NCI-H1092 treated with DMSO at 0.1 percent for 48 hours (cell line): ENCODE measurements at places on chromosomes 7 and 10.

DNA sequence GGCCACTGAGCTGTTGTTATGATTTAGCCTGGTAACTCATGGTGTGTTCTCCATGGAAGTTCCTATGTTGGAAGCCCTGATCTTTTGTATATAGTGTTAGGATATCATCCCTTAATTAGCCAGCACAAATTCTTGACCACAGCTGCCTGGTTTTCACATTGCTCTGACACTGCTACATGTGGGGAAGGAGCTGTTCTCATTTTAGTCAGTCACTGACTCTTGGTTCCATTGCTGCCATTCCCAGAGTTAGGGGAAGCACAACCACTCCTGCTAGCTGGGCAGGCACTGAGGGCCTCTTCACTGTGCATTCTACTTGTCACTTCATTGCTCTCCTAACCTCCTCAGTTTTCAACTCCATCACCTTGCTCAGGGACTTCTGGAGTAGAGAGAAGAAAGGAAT, 98.4 kb upstream of the GJD4 start:
- no peak for DNase-seq

- no peak for DNase-seq
These were observed 37.0 kb upstream of the DNAJB6 start for GRCh38 chr7:157299613-157300368.

DNA sequence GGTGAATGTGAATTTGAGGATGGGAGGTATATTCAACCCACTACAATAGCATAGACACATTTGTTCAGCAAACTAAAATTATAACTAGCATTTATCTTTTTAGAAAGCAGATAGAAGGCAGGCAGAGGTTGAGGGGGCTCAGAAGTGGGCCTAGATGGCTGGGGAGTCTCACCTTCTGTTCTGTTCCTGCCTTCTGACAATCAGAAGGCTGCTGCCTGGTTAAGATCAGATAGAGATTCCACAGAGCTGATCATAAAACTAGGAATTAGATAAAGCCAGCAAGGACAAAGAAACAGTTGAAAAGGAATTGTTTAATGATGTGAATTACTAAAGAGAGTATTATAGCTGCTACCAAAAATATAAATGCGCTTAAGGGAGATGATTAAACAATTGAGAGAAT, 11.6 kb upstream of the NFE2L3 start:
- DNase-seq, result no peak

- DNase-seq, result no peak
These were observed 8.2 kb upstream of the STARD3NL start for GRCh38 chr7:38169847-38170246.

DNA sequence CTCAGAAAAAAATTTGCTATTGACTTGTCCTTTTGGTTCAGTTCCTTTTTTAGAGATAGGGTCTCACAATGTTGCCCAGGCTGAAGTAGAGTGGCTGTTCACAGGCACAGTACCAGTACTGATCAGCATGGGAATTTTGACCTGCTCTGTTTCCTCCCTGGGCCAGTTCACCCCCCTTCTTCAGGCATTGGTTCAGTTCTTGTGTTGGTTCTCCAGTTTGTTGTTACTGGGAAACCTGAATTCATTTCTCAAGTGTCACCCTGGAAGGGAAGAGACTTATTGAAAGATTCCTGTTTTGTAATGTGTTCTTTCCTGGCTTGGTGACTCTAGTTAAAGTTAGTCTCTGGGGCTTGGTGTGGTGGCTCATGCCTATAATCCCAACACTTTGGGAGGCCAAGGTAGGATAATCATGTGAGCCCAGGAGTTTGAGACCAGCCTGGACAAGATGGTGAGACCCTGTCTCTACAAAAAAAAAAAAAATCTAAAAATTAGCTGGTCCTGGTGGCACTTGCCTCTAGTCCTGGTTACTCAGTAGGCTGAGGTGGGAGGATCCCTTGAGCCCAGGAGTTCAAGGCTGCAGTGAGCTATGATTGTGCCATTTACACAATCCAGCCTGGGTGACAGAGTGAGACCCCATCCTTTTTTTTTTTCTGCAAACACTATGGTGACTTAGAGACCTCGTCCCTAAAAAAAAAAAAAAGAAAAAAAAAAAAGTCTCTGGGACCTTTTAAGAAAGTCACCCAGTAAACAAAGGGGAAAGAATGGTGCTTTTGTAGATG, 52.7 kb downstream of the CNNM2 start:
- DNase-seq, result no peak

DNA sequence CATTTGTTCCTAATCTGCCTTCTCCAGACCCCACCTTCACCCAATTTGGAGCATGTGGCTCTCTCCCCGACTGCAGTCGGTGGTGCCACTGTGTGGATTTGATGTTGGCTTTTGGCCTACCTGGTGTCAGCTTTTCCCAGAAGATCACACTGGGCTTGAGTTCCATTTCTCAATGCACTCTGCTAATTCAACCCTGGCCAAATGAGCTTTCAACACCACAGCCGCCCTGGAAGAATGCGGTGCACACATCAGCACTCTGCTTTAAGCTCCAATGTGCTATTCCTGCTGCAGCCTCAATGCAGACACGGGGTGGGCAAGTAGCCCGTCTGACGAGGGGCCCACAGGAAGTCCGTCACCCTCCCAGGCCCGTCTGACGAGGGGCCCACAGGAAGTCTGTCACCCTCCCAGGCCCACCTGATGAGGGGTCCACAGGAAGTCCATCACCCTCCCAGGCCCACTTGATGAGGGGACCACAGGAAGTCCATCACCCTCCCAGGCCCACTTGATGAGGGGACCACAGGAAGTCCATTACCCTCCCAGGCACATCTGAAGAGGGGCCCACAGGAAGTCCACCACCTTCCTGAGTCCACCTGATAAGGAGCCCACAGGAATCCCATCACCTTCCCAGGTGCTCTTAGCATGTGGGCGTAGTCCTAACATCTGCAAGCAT, 64.4 kb downstream of the ASB13 start:
- DNase-seq, result no peak

GRCh38 chr10:17811146-17811865, 2.2 kb downstream of the MRC1 start:
- no peak for DNase-seq

DNA sequence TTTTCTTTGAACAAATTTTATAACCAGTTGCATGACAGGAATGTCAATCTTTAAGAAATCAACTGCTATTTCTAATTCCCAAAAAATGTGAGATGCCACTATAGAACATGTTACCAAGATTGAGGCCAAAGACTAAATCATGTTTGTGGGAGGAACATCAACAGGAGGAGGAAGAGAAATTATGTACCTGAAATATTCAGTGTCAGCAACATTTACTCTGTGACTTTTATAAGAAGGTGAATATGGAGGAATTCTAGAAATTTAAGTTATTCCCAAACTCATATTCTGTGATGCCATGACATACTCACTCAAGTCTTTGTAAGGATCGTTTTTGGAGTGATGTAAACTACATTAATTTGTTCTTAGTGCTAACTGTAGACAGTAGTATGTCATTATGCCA, 408.4 kb downstream of the SH2D4B start:
- DNase-seq, result no peak

- DNase-seq, result no peak
These were observed 297.9 kb upstream of the NFE2L3 start for GRCh38 chr7:25854059-25854458.

DNA sequence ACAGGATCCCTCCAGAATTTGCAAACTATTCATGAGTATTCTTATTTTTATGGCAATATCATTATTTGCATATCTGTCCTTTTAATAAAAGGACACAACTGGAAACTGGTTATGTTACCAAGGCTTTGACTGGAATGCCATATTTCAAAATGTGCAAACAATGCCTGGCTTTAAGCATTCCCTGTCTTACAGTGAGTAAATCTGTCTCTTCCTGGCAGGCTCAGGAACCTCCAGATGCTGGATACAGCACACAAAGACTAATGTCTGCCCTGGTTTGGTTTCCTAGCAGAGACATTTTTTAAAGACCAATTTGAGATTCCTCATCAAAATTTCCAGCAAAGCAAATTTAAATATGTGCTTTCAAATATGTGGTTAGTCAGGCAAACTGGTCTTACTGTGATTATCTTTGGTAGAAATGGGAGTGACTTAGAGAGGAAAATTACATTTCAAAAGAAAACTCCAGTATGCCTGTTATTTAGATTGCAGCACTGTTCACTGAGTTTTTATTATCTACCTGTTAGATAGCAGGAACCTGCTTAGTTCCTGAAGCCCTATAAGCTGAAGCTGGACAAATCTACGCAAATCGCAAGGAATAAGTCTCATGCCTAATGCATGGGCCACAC, 31.3 kb downstream of the RNF216 start:
- no peak for DNase-seq

- DNase-seq, result no peak
These were observed 49.7 kb downstream of the ZEB1 start for GRCh38 chr10:31368724-31369123.

DNA sequence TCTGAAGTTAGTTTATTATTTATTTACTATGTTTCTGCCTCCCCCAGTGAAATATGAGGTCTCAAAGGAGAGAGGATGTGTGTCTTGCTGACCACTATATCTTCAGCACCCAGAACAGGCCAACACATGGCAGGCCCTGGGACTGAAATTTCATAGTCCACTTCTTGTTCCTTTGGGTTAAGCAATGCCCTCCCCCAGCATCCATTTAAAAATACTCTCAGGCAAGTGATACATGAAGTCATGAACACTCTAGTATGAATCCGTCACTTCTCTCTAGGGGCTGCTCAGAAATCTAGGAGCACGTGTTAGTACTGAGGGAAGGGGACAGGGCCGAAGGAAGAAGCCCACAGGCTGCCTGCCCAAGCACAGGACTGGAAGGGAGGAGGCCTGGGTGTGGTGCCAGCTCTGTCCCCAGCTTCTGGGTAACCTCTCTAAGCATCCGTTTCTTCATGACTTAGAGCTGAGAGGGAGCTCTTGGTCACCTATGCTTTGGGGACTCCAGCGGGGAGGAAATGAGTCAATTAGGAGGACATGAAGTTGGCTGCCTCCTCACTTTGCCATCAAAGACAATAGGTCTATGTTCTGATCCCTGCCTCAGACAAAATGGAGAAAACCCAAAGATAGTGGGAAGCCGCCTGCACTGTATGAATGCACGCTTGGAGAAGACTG, 119.2 kb downstream of the KCNMA1 start:
- no peak for DNase-seq

DNA sequence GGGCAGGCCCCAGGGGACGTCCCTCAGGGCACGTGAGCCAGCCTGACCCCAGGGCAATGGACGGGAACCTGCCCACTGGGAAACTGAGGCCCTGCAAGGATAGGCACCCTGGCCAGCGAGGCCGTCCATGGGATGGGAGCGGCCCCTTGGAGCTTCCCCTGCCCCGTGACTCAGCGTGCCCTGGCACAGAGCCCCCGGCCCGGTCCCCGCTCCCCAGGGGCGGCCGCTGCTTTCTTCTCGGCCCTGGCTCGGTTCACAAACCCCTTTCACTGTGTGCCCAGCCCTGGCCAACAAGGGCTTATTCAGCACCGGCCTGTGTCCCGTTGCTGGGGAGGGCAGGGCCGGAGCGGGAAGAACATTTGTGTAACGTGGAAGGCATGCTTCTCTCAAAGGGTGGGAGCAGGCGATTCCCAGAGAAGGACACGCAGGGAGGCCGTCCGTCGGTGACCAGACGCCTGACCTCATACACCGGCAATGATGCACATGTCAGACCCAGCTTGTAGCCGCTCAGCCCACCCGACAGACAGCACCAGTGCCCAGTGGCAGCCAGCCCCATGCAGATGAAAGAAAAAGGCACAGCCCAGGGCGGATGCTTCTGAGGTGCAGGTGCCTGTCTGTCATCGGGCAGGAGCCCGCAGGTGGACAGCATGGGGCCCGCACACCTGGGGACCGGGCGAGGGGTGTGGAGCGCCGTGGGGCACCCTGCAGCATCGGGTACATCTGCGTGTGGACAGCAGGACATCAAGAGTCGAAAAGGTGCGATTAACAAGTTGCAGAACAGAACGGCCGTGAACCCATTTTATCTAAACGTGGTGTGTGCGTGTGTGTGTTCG, 94.5 kb downstream of the PDGFA start:
- DNase-seq, result no peak

GRCh38 chr10:93973748-93974445, 19.8 kb upstream of the PLCE1 start:
- no peak for DNase-seq

GRCh38 chr10:128316925-128317324, 190.7 kb upstream of the MKI67 start:
- no peak for DNase-seq

- DNase-seq, result no peak
These were observed 134.2 kb downstream of the OR13A1 start for GRCh38 chr10:45180946-45181875.

GRCh38 chr10:43998021-43998809, 349.5 kb upstream of the ZNF32 start:
- no peak for DNase-seq
